ENCODE measurements at places on chromosomes 6 and 20.

- no peak for DNase-seq
These were observed 524.1 kb upstream of the NRSN1 start for GRCh38 chr6:23601811-23602345.

DNA sequence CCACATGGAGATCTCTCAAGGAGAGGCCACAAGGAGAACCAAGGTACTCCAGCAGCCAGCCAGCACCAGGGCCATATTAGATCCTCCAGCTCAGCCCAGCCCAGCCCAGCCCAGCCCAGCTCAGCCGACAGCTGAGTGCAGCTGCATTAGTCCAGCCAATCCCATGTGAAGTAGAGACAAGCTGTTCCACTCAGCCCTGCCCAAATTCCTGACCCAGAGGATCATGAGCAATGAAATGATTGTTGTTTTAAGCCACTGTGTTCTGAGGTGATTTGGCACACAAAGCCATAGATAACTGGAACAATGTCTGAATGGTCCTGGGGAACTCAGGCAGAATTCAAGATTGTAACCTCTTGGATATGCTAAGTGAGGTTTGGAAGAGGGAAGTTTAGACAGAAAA, 59.5 kb upstream of the BMP2 start:
- DNase-seq: no peak

DNA sequence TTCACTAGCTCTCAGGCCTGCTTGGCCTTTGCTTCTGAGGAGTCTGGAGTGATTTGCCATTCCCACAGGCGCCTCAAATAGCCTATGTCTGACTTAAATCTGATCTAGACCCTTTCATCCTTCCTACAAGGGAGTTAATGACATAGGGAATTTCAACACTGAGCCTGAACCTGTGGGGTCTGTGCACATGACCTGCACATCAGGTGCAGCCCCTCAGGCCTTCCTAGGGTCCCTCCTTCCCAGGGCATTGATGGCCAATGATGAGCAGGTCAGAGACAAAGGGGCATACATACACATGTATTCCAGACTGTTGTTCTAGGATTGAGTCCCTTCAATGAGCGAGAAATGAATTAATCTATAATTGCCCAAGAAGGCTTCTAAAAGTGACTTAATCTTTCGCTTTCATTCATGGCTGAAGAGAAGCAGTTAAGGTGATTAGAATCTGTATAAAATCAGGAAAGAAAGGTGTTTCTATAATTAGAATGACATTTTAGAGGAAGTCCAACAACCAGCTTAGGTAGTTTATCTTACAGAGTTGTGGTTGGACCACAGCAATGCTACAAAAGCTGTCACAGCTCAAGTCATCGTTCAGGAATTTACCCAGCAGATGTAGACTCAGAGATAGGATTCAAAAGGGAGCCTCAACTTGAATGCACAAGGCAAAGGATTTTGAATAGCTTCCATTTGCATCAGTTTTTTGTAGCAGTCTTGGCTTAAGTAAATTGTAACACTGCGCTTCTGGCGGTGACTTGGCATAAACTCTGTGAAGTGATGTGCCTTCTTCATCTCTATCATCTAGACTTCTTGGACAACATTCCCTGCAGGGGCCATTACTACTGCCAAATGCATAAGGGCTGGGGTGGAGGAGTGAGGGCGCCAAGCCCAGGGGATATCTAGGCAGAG, 27.0 kb upstream of the TBC1D7 start:
- no peak for DNase-seq

- DNase-seq: no peak
These were observed 13.6 kb upstream of the RIPOR3 start for GRCh38 chr20:50704971-50705370.

DNA sequence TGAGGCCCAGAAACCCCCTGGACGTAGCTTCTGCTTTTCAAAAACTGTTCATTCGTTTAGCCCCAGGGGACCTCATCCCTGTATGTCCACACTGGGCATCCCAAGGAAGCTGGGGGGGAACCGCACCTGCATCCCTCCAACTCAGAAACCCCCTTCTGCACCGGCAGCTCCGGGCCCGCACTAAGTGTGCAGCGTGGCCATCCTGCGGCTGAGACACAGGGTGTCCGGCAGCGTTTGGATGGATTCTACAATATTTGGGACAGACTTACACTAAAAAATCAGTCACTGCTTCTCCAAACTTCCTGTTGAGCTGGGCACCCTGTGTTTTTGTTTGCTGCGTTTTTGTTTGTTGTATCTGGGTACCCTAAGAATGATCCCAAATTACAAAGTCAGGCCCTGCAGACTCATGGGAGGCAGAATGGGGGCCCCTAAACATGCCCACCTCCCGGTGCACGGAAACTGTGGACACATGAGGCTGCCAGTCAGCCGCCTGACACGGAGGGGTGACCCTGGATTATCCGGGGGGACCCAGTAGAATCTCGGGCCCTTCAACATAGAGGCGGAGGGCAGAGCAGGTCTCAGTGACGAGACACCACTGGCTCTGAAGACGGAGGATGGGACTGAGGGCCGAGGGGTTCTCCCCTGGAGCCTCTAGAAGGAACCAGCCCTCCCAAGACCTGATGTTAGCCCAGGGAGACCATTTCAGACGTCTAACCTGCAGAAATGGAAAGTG, 88.2 kb upstream of the BHLHE23 start:
- no peak for DNase-seq
